ENCODE measurements at places on chromosomes 7 and 10.
A peak's percentile ranks its signal among the peaks of the same experiment; 100 is the strongest.

DNA sequence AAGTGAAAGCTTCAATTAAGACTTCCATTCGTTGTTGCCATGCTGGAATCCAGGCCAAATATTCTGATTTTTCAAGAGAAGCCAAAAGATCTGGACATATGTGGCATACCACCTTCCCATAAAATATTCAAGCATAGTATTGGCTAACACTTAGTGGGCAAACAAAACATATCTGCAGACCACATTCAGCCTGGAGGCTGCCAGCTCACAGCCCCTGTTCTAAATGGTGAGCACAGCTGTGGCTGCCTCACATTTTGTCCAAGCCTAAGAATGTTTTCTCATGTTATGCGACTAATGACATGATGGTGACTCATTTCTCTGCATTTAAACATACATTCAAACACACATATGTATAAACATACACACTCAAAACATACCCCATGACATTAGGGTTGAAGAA lies 10.6 kb upstream of the CALU start:
- no peak for DNase-seq

DNA sequence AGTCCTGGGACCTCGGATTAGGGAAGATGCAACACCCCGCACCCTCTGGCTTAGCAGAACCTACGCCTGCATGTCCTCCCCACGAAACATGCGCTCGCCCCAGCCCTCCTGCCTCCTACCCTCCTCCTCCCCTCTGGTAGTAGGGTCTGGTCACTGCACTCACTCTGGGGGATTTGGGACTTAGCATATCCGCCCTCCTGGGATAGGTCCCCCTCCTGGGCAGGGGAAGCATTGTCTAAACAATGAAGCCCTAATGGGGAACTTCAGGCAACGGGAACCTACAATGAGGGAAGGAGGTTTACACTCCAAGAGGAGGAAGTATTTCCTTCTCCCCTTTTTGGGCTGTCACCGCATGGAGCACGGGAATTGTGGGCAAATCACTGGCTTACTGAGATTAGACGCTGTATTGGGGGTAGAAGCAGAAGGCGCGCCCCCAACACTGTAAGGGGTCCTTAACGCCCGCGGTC lies 892 bp downstream of the CRHR2 start:
- no peak for DNase-seq

- no peak for DNase-seq
Measured at GRCh38 chr10:120052964-120053702, 160.6 kb downstream of the SEC23IP start.

DNA sequence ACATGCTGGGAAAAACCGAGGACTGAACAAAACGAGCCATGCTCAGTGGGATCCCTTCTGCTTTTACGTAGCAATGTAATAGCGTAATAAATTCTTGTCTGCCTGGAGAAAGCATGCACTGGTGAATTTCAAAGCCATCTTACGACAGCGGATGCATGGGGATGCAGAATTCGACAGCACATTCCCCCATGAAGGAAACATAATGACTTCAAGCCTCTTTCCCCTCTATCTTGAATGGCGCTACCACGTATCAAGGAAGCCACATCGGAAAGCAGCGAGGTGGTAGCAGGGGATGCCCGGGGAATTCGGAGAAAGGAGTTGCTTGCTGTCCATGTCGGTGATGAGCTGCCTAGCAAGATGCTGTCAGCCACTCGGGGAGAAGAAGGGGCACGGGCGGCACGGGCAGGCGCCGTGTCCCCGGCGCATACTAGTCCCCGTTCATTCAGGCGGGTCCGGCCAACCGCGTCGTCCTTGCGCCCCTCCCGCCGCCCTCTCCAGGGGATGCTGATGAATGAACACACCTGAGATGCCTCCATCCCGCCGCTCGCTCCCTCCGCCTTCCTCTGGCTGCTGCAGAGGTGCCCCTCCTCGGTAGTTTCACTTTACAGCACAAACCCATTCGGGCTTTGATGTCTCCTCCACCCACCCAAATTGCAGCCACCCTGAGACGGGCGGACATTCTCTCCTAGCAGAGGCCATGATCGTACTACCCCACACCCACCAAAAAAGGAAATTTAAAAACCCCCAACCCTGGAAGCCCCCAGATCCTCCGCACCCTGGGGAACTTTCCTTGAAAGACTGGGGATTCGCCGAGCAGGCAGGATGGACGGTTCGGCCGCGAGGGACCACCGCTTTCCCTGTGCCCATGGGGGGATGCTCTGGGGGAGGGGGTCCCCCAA lies 644 bp downstream of the SORBS1 start:
- DNase-seq = peak; percentile 23

DNA sequence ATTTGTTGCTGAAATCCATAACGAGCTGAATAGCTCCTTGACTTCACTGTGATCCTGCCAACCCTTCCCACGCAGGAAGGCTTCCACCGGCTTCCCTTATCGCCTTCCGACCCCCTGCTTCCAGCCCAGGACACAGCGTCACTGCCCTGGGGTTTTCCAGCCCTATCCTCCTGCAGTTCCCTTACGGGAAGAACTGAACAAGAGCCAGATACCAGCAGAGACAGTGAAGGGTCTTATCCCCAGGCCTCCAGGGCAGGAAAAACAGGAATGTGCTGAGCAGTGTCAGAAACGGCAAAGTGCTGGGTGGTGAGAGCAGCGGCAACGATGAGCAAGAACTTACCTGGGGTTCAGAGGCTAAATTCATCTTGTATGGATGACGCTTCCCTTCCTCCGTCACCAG lies 22.4 kb downstream of the PDLIM1 start:
- no peak for DNase-seq

GRCh38 chr10:8072211-8072610 lies 17.7 kb downstream of the GATA3 start:
- no peak for DNase-seq

DNA sequence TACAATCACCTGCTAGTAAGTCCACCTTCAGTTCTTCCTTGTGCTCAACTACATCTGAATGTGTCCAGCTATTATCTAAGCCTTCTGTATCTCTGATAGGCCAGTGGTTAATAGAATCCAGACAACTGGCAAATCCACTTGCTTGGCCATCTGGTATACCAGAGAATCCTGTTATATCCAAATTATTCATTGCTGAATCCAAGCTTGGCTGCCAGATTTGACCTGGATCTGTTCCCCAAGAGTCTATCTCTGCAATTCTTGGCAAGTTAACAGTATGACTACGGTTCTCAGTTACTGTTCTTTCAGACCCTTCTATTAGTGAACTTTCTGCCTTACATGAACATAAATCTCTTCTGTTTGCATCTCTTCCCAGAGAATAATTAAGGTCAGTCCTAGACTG lies 154.6 kb upstream of the TARP start:
- no peak for DNase-seq

- no peak for DNase-seq
Measured at GRCh38 chr7:156722043-156722826, 81.7 kb downstream of the RNF32 start.

DNA sequence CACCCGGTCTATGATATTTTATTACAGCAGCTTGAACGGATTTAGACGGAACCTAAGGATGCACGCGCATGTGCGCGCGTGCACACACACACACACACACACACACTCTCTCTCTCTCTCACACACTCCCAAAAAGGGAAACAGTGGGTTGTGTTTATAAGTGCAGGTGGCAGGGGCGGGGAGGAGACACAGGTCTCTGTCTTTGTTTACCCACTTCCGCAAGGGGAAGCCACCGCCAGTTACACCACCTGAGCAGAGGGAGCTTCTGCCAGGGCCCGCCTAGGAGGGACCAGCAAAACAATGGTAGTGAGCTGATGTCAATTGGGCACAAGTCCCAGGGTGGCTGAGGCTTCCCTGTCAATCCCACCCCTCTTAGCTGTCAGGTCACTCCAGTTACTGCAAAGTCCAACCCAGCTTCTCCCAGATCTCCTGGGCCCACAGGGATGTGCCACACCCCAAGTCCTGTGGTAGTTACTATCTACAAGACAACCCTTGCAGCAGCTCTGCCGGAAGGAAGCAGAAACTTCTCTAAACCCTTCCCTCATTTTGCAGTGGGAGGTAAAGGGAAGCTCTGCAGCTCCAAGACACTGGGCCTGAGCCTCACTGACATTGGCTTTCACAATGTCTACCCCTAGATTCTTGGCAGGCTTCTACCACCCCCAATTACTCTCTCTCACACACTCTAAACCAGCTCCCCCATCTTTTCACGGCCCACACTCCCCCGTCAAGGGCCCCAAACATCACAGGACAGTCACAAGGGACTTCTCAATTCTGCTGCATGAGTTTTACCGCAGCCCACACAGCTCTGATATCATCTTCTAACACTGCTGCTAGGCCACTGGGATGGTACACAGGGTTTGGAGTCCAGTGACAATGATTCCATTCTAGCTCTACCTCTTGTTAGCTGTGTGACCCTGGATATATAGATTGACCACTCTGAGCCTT lies 17.6 kb downstream of the ANXA11 start:
- DNase-seq = peak; percentile 55

- DNase-seq = no peak
Measured at GRCh38 chr10:50480054-50481007, 143.4 kb downstream of the SGMS1 start.

DNA sequence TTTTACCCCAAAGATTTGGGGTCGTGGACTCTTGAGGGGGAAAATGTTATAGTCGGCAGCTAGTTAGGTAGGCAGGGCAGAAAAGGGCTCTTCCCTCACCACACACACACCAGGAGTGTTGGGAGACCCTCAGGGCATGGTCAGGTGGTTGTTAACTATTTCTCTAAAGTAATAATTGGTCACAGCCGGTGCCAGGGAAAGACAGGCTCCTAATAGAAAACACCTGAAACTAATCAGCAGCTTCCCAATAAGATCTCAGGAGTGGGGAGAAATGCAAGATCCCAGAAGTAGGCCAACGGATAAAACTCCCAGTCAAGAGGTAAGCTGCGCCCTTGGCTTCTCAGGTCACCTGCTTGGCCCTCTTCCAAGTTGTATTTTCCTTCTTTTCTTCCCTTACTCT lies 213.1 kb downstream of the PHTF2 start:
- DNase-seq = no peak

GRCh38 chr10:93464776-93465388 lies 17.3 kb downstream of the MYOF start:
- no peak for DNase-seq

DNA sequence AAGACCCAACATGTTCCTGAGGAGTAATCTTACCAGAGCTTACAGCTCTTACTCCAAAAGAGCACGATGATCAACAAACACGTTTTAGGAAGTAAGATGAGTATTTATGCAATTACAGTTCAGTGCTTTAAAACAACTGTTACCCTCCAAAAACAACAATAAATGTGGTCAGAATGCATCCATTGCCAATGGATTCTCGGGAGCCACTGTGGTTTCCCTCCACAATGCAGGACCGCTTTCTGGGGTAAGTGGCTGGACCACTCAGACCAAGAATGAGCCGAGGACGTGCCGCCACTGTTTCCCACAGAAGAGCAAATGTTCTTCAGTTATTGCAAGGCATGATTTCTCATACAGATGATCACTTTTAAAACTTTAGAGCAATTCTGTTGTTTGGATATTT lies 232.3 kb upstream of the MKLN1 start:
- DNase-seq = no peak

GRCh38 chr10:10824591-10825148 lies 193.0 kb upstream of the CELF2 start:
- DNase-seq = no peak

DNA sequence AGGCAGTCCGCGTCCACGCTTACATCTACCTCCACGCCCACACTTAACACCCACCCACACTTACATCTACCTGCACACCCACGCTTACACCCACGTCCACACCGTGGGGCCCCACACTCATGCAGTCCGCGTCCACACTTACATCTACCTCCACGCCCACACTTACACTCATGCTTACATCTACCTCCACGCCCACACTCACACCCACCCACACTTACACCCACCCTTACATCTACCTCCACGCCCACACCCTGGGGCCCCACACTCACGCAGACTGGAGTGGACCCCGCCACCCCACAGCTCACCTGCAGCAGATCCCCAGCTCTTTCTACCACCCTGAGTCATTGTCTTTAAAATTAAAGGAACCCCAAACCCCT lies 32.4 kb upstream of the PWWP2B start:
- DNase-seq = peak; percentile 59

DNA sequence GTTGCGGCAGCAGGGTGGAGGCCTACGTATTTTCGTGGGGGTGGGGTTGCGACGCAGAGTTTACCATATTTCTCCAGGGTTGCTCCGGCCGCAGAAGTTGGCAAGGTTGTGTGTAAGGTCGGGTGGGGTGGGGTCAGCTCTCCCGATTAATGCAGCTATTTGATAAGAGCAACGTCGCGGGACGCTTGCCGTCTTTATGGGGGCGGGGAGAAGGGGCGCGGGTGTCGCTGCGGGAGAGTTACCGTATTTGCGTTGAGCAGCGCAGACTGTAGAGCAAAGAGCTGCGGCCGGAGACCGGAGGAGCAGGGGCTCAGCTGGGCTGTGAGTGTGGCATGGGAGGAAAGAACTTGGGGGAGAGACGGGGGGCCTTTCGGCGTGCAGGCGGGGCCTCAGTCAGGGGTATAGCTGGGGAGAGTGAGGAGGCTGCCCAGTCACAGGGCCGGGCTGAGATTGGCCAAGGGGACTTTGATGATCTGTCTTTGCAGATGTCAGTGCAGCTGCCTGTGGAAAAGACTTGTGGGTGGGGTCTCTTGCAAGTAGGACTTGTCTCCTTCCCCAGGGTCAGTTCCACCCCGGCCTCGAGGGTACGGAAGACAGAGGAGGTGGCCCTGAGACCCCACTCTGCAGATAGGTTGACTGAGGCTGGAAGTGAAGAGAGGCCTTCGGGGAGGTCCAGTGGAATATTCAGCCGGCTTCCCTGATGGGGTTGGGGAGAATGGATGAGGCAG lies 26.6 kb downstream of the ZNF775 start:
- DNase-seq = no peak

GRCh38 chr10:3647074-3647473 lies 137.9 kb downstream of the KLF6 start:
- no peak for DNase-seq

DNA sequence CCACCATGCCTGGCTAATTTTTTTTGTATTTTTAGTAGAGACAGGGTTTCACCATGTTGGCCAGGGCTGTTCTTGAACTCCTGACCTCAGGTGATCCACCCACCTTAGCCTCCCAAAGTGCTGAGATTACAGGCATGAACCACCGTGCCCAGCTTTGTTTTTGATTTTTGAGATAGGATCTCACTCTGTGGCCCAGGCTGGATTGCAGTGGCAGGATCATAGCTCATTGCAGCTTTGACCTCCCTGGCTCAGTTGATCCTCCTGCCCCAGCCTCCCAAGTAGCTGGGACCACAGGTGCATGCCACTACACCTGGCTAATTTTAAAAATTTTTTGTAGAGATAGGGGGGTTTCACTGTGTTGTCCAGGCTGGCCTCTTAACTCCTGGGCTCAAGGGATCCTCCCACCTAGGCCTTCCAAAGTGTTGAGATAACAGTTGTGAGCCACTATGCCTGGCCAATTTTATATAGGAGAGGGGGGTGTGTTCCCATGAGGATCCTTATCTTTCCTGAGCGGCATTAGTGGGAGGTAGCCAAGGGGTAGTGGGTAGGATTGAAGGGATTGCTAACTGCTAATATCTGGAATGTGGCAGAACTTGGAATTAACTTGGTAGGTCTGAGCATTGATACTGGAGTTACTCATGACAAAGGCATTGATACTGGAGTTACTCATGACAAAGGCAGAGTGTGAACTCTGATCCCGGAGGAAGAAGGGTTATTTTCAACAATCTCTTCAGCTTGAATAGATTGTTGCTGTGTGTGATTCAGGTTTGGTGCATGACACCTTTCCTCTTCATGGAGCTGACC lies 1.0 kb upstream of the NOLC1 start:
- no peak for DNase-seq
